ENCODE measurements at places on chromosomes 11 and 22. TPM values are rescaled to one million over a fixed set of nuclear protein-coding genes. Genes with fewer than 3 reads are reported as not detected.
A peak's percentile ranks its signal among the peaks of the same experiment; 100 is the strongest.

DNA sequence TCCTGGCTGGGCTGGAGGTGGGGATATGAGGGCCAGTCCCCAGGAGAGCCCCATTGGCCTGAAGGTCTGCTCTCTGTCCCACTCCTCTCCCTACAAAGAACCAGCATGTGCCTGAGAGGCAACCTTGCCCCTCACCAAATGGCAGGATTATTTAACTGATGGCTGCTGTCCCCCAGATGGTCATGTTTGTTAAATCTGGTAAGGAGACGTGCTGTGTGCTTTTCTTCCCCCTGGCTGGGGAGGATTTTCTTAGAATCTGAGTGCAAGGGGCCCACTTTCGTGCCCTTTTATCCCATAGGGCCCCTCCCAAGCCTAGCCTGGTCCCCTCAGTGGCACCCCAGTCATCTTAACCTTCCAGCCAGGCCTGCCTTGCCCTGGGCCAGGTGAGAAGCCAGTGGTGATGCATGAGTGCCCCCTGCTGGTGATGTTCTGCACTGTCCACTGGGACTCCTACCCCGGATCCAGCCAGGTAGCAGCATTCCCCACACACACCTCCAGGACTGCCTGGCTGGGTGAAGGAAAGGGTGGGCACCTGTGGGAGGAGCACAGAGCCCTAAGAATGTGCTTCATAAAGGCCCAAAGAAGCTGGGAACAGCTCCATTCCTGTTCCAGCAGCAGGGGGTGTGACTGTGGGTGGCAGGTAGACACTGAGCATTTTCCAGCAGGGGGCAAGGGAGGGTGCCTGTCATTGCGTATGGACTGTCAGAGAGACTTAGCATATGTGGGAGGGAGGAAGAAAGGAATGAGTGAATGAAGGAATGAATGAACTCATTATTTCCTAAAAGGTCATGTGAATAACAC is 28.9 kb downstream of the MFNG start:
- H3K27me3 ChIP-seq = no peaks in the 10 kb centered on the region
- H3K36me3 ChIP-seq = no peaks in the 10 kb centered on the region
- DNase-seq = peak; percentile 81
- no peak overlapping the region for H3K27ac ChIP-seq
- no peak overlapping the region for H3K4me3 ChIP-seq

Gene JHY
- total RNA-seq = 13.4 TPM

DNA sequence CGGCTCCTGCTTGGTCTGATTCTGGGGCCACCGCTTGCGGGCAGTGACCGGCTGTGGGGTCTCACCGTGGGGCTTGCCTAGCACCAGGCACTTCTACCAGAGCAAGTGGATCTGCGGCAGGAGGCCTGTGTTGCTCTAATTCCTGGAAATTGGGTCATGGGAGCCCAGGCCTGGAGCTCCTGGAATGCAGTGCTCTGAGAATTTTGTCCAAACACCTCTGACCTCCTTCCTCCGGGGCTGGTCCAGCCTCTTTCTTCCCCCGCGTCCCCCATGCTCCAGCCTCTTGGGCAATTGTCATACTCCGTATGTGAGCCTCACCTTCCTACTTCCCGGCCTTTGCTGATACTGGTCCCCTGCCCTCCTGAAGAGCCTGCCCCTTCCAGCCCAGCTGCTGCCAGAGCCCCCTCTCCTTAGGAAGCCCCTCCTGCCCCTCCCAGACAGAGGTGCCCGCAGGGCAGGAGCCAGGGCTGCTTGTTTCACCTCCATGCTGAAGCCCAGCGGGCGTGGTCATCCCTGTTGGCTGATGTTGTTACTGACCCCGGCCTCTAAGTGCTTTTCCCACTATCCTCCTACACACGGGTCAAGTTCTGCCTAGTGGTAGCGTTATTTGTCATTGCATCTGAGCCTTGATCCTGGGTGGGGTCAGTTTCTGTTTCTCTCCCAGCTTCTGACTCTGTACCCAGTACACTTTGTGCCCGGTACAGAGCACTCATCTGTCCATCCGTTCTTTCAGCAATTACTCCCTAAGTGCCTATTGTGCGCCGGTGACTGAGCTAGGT is 9.6 kb downstream of the MGAT3 start:
- DNase-seq = no peak
- no peak overlapping the region for H3K4me3 ChIP-seq
- no peaks in the 10 kb centered on the region for H3K27me3 ChIP-seq
- no peaks in the 10 kb centered on the region for H3K4me1 ChIP-seq
- H3K27ac ChIP-seq = peak overlapping the region; percentile 76
- H3K36me3 ChIP-seq = no peaks in the 10 kb centered on the region

GRCh38 chr22:21829523-21829922 is 37.9 kb downstream of the MAPK1 start:
- H3K27ac ChIP-seq = no peak overlapping the region
- H3K36me3 ChIP-seq = no peaks in the 10 kb centered on the region
- no peak for DNase-seq
- H3K4me3 ChIP-seq = no peak overlapping the region
- peaks cover 17% of the 10 kb centered on the region for H3K4me1 ChIP-seq

DNA sequence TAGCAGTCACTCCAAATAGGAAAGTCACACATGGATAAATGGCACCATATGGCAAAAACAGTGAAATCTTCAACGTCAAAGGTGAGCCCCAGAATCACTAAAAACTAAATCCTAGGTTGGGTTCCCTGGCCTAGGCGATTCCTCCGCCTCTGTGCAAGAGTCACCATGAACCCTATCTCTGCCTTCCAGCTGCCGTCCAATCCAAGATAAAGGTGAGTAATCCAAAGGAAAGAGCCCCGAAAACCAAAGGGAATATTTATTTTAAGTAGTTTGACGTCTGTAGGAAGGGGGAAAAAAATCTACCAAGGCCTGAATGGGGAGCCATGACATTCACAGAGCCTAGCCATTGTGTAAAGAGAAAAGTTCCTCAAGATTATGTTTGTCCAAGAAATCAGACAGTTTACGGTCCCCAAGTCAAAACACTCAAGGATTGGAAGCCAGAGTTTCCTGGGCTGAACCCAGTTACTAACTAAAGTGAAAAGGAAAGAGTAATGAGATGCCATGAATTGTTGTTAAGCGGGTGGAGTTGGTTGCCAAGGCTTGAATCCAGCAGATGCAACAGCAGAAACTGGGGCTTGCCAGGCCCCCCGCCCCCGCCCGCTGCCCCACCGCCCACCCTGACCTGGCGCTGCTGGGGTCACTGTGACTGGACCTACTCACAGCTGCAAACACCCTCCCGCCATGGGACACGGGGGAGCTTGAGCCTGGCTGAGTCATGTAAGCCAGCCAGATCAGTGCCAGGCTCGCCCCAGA is 39.7 kb upstream of the ETS1 start:
- no peaks in the 10 kb centered on the region for H3K4me1 ChIP-seq
- H3K36me3 ChIP-seq = no peaks in the 10 kb centered on the region
- H3K27me3 ChIP-seq = no peaks in the 10 kb centered on the region
- DNase-seq = no peak
- no peak overlapping the region for H3K27ac ChIP-seq

DNA sequence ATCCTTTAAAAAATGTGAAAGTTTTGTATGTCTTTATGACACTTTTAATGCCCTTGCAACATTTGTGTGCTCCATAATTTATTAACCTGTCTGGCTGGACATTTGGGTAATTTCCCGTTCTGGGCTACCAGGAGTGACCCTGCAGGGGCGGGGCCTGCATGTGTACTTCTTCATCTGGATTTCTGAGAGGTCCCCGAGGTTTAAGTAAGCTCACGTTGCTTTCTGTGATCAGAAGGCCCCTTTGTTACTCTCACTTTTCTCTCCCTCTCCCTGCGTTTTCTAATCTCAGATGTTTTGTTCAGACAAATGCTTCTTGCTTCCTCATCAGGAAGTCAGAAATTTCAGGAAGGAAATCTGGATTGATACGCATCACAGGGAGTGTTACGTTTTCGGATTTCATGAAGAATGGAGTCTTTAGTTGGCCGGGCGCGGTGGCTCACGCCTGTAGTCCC is 78.9 kb upstream of the CRYBB3 start:
- no peaks in the 10 kb centered on the region for H3K36me3 ChIP-seq
- DNase-seq = no peak
- no peak overlapping the region for H3K4me3 ChIP-seq
- no peaks in the 10 kb centered on the region for H3K4me1 ChIP-seq
- no peak overlapping the region for H3K27ac ChIP-seq
- no peaks in the 10 kb centered on the region for H3K27me3 ChIP-seq

DNA sequence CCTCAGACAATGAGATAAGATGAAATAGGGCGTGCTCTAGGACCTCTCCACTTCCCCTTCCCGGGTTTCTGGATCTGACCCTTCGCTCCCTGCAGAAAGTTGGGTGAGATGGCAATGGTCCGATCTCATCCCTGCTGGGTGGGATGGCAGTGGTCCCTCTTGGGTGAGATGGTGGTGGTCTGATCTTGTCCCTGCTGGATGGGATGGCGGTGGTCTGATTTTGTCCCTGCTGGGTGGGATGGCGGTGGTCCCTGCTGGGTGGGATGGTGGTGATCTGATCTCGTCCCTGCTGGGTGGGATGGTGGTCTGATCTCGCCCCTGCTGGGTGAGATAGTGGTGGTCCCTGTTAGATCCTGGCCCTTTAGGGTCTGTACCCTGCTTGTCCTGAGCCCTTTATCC is 21.3 kb downstream of the ST14 start:
- no peak overlapping the region for H3K4me3 ChIP-seq
- no peak for DNase-seq
- peak overlapping the region; percentile 69 for H3K27ac ChIP-seq
- H3K27me3 ChIP-seq = no peaks in the 10 kb centered on the region
- H3K4me1 ChIP-seq = no peaks in the 10 kb centered on the region
- H3K36me3 ChIP-seq = no peaks in the 10 kb centered on the region

DNA sequence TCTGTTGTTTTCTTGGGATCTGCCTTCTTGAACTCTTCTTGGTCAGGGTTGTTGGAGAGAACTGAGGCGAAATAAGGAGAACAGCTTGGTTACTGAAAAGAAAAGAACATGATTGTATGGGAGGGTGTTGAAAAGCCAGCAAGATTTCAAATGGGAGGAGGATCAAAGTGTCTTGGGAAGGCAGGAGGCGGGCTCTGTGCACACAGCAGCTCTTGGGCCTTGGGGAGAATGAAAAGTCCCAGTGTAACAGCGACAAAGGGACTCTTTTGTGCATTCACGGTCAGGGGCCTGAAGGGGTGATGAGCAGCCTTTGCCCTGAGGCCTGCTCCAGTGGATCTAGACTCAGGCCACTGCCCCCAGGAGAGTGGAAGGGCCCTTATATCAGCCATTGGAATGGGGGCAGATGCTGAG is 135.4 kb downstream of the ADAMTS15 start:
- DNase-seq = no peak
- no peaks in the 10 kb centered on the region for H3K27me3 ChIP-seq
- H3K4me3 ChIP-seq = no peak overlapping the region

DNA sequence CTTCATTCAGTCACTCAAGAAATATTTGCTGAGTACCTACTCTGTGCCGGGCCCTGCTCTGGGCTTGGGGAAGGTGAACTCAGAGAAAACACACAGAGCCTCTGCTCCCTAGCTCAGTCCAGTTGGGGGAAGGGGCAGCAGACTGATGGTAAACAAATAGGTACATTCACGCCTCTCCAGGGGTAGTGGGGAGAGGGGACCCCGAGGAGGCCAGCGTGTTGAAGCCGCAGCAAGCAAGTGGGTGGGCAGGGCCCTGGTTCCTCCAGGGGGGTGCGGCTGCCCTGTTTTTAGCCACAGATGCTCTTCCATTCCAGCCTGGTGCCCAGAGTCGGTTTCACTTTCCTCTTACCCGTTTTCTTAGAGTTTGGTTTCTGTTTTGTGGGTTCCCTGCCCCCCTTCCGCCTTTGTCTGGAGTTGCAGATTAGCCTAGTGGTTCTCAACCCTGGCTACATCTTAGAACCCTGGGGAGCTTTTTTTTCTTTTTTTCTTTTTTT is 8.7 kb downstream of the DRAP1 start:
- H3K36me3 ChIP-seq = no peaks in the 10 kb centered on the region
- H3K27me3 ChIP-seq = no peaks in the 10 kb centered on the region
- peak overlapping the region; percentile 56 for H3K27ac ChIP-seq

DNA sequence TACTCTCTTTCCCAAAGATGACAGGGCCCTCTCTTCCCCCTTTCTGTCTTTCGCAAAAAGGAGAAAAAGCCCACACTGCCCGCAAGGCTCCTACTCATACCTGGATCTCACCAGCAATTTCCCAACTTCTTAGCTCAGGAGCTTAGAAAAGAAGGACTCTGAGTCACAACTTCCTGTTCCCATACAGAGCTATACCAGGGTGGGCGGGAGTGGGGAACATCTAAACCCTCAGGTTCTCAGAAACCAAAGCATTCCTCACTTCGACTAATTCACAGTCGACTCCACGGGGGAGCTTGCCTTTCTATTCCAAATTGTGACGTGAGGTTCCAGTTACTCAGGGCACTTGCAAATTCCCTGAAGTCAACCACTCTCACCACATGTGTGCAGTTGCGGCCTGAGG is 61.9 kb downstream of the MTNR1B start:
- no peaks in the 10 kb centered on the region for H3K4me1 ChIP-seq
- H3K27ac ChIP-seq = no peak overlapping the region
- H3K36me3 ChIP-seq = no peaks in the 10 kb centered on the region
- no peak overlapping the region for H3K4me3 ChIP-seq
- no peak for DNase-seq
- no peaks in the 10 kb centered on the region for H3K27me3 ChIP-seq

DNA sequence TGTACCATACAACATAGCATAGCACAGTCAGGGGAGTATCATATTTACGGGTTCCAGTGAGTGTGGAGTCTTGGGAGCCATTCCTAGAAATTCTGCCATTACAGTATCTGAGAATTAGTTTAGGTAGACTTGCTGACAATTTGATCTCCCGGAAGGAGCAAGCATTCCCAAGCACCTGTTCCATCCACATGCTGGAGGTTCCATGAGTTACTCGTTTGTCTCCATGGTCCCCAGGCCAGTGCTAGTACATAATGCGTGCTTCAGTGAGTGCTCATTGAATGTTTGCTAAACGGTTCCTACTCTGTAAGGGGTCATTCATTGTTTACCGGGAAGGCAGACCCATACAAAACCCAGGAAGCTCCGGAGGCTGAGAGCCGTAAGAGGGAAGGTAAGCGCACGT is 27.4 kb upstream of the MYOD1 start:
- H3K36me3 ChIP-seq = no peaks in the 10 kb centered on the region
- DNase-seq = no peak
- no peaks in the 10 kb centered on the region for H3K4me1 ChIP-seq

GRCh38 chr22:38424525-38425080 is 30.4 kb downstream of the KCNJ4 start:
- peak overlapping the region; percentile 7 for H3K27ac ChIP-seq
- no peaks in the 10 kb centered on the region for H3K36me3 ChIP-seq
- H3K27me3 ChIP-seq = no peaks in the 10 kb centered on the region
- H3K4me1 ChIP-seq = no peaks in the 10 kb centered on the region

- H3K27me3 ChIP-seq = no peaks in the 10 kb centered on the region
- H3K4me3 ChIP-seq = no peak overlapping the region
- no peak for DNase-seq
- H3K4me1 ChIP-seq = no peaks in the 10 kb centered on the region
These were observed 11.6 kb downstream of the TOLLIP start for GRCh38 chr11:1297576-1298473.

- no peaks in the 10 kb centered on the region for H3K4me1 ChIP-seq
- H3K36me3 ChIP-seq = no peaks in the 10 kb centered on the region
- no peak overlapping the region for H3K27ac ChIP-seq
- no peak for DNase-seq
- no peaks in the 10 kb centered on the region for H3K27me3 ChIP-seq
- H3K4me3 ChIP-seq = no peak overlapping the region
These were observed 633.8 kb downstream of the DLG2 start for GRCh38 chr11:84993386-84993785.

GRCh38 chr11:64316672-64317324 is 561 bp downstream of the TRMT112 start:
- H3K27ac ChIP-seq = peak overlapping the region; percentile 98
- peaks cover 14% of the 10 kb centered on the region for H3K4me1 ChIP-seq
- no peak for DNase-seq
- H3K36me3 ChIP-seq = no peaks in the 10 kb centered on the region
- H3K27me3 ChIP-seq = no peaks in the 10 kb centered on the region

- no peak overlapping the region for H3K27ac ChIP-seq
- H3K36me3 ChIP-seq = no peaks in the 10 kb centered on the region
- H3K4me1 ChIP-seq = no peaks in the 10 kb centered on the region
- DNase-seq = no peak
These were observed 197.2 kb downstream of the TENM4 start for GRCh38 chr11:79243422-79244210.

Measured in tibial nerve (tissue), 4 donors.